Upper lobe of right lung (tissue), 1 donor: ENCODE measurements at places on chromosomes 5 and 9. TPM values are rescaled to one million over a fixed set of nuclear protein-coding genes. Genes with fewer than 3 reads are reported as not detected.

The OBP2B gene
- not detected for total RNA-seq

- no peaks in the 10 kb centered on the region for H3K27me3 ChIP-seq
- H3K4me3 ChIP-seq = no peak overlapping the region
- no peak for DNase-seq
Measured at GRCh38 chr9:1120500-1121165, 70.5 kb downstream of the DMRT2 start.

DNA sequence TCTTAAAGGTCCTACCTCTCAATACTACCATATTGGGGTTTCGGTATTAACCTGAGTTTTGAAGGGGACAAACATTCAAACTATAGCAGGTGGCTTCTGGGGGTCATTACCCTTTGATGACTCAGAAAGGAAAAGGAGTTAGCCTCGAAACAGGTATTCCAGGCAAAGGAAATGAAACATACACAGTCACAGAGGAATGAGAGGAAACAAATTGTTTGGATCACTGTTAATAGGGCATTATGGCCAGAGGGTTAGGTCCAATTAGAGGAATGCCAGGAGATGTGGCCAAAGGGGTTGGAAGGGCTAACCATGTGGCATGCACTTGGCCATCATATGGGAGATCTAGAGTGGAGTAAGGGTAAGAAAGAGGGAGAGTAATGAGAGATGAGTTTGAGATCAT is 23.9 kb upstream of the NIM1K start:
- H3K27me3 ChIP-seq = no peaks in the 10 kb centered on the region
- peaks cover 14% of the 10 kb centered on the region for H3K36me3 ChIP-seq
- no peak for DNase-seq
- no peaks in the 10 kb centered on the region for H3K4me1 ChIP-seq
- no peak overlapping the region for H3K27ac ChIP-seq

- no peak overlapping the region for H3K27ac ChIP-seq
- DNase-seq = no peak
- H3K27me3 ChIP-seq = no peaks in the 10 kb centered on the region
- H3K36me3 ChIP-seq = no peaks in the 10 kb centered on the region
- H3K4me3 ChIP-seq = no peak overlapping the region
Measured at GRCh38 chr5:32683125-32683524, 28.0 kb upstream of the NPR3 start.

The COL15A1 gene
- 8.0 TPM for total RNA-seq

- peak overlapping the region; percentile 30 for H3K27ac ChIP-seq
- H3K4me1 ChIP-seq = peaks cover 5% of the 10 kb centered on the region
- DNase-seq = no peak
Measured at GRCh38 chr9:76835571-76836283, 70.2 kb downstream of the PRUNE2 start.
